ENCODE measurements at places on chromosomes 6 and 20. TPM values are rescaled to one million over a fixed set of nuclear protein-coding genes. Genes with fewer than 3 reads are reported as not detected.

DNA sequence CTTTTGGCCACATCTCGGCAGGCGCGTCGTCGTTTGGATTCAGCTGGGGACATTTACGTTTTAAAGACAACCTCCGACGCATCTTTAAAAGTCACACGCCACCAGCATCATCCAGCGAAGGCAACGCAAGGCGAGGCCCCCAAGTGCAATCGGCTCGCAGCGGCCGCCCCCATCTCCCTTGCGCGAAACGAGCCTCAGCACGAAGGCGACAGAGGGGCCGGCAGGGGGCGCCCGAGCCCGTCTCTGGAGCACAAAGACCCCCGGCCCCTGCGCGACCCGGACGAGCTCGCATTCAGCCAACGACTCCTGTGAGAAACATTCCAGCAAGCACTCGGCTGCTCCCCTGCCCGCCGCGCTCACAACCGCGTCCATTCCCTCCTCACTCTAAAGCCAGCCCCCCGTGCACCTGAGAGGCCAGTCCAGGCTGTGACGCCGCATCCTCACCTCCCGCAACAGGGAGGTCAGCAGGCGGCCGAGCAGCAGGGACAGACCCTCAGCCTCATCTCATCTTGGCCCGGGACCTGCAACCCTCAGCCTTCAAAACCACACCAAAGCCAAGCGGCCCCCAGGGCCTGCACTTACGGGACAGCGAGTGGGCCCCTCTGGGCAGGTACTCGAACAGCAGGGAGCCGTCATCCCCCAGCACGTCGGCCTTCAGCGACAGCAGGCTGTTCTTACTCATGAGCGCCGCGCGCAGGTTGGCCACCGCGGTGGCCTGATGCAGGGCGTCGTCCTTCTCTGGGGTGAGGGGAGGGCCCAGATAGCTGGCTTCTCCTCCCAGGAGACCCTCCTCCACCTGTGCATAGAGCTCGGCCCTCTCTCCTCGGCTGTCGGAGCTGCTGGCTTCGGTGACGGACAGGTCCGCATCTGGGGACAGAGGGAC lies 35.8 kb downstream of the SLC2A4RG start:
- H3K4me3 ChIP-seq = no peak overlapping the region
- H3K27ac ChIP-seq = no peak overlapping the region
- peaks cover 5% of the 10 kb centered on the region for H3K4me1 ChIP-seq
- no peaks in the 10 kb centered on the region for H3K36me3 ChIP-seq

GRCh38 chr6:140181876-140182275 lies 807.4 kb upstream of the CITED2 start:
- no peaks in the 10 kb centered on the region for H3K4me1 ChIP-seq
- H3K27me3 ChIP-seq = no peaks in the 10 kb centered on the region
- no peak overlapping the region for H3K27ac ChIP-seq

- no peak overlapping the region for H3K4me3 ChIP-seq
- no peak overlapping the region for H3K27ac ChIP-seq
- no peak for DNase-seq
- no peaks in the 10 kb centered on the region for H3K36me3 ChIP-seq
Measured at GRCh38 chr6:124052120-124052519, 248.5 kb downstream of the NKAIN2 start.

- no peaks in the 10 kb centered on the region for H3K27me3 ChIP-seq
- no peak for DNase-seq
- 0 out of 2 replicates have a peak overlapping the region, but pooled peaks have one; percentile 7 for H3K27ac ChIP-seq
- no peak overlapping the region for H3K4me3 ChIP-seq
- no peaks in the 10 kb centered on the region for H3K36me3 ChIP-seq
- peaks cover 35% of the 10 kb centered on the region for H3K4me1 ChIP-seq
Measured at GRCh38 chr6:33610779-33611732, 10.1 kb upstream of the ITPR3 start.

Gene SFTA2
- total RNA-seq = not detected

Gene SYTL3
- total RNA-seq = 1.4 TPM

GRCh38 chr6:2081155-2082138 lies 164.0 kb downstream of the GMDS start:
- H3K4me1 ChIP-seq = no peaks in the 10 kb centered on the region
- no peak overlapping the region for H3K4me3 ChIP-seq
- H3K27me3 ChIP-seq = no peaks in the 10 kb centered on the region
- H3K27ac ChIP-seq = no peak overlapping the region
- no peak for DNase-seq

DNA sequence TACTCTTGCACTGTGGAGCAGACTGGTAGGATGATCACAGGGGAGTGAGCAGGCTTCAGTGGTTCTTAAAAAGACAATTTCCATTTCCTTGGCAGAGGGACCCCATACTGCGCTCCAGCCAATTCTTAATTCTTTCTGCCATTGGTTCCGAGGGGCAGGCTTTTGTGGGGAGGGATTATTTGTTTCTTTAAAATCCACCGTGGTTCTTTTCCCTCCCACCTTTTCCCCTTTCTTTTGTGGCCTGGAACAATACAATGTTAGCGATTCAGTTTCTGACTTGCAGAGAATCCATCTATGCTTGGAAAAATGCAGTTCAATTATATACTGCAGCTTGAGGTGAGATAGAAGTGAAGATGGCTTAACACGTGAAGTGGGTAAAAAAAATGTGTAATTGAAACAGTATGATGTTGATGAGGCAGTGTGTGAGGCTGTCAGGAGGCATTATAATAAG lies 379.0 kb upstream of the FLRT3 start:
- no peaks in the 10 kb centered on the region for H3K27me3 ChIP-seq
- DNase-seq = no peak
- H3K36me3 ChIP-seq = no peaks in the 10 kb centered on the region
- H3K4me1 ChIP-seq = no peaks in the 10 kb centered on the region
- H3K27ac ChIP-seq = no peak overlapping the region
- H3K4me3 ChIP-seq = no peak overlapping the region

DNA sequence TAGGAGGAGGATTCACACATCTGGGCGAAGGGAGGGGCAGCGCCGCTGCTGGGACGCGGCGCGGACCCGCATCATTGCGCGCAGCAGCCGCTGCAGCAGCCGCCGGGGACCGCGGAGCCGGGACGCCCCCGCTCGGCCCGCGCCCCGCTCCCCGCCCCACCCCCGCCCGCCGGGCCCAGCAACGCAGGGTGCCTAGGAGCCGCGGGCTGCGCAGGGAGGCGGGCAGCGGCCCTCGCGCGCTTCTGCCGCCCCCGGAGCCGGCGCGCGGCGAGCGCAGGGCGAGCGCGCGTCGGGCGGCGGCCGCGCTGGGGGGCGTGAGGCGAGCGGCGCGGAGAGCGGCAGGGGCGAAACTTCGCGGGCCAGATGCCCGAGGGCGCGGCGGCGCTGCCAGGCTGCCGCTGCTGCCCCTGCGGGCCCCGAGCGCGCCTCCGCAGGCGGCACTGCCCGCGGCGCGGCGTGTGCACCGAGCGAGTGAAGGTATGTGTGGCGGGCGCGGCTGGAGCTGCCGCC lies at the start of gene NKAIN2:
NKAIN2 (plus strand) TSS at position 362 of the 510 bp plus-strand sequence.
- no peaks in the 10 kb centered on the region for H3K36me3 ChIP-seq
- peak within 1 kb of the TSS; percentile 79 for H3K4me3 ChIP-seq
- no peaks in the 10 kb centered on the region for H3K27me3 ChIP-seq
- peak within 1 kb of the TSS; percentile 87 for H3K27ac ChIP-seq
- DNase-seq = no peak
- peaks cover 31% of the 10 kb centered on the region for H3K4me1 ChIP-seq

GRCh38 chr6:48490658-48491057 lies 379.7 kb upstream of the PTCHD4 start:
- DNase-seq = no peak
- no peak overlapping the region for H3K4me3 ChIP-seq
- H3K4me1 ChIP-seq = no peaks in the 10 kb centered on the region
- no peaks in the 10 kb centered on the region for H3K27me3 ChIP-seq
- H3K36me3 ChIP-seq = no peaks in the 10 kb centered on the region

- no peak overlapping the region for H3K4me3 ChIP-seq
- no peaks in the 10 kb centered on the region for H3K36me3 ChIP-seq
- H3K27ac ChIP-seq = no peak overlapping the region
Measured at GRCh38 chr6:84428300-84428907, 201.0 kb upstream of the CEP162 start.

Gene OPN5
- total RNA-seq = not detected

DNA sequence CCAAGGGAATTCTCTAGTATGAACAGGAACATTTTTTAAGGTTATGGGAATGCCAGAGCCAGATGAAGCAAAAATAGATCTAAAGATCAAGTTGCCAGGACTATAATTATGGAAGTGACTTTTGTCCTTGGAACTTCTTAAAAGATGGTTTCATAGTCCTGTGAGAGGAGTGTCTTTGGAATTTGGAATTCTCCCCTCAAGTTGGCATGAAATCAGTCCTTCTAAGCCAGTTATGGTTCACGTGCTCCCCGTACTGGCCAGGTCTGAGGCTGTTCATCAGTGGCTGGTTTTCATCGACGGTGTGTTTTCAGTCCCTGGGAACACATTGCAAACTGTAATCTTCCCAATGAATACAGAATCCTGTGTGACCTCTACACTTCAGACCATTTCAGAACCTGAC lies 63.1 kb downstream of the VGLL2 start:
- H3K36me3 ChIP-seq = no peaks in the 10 kb centered on the region
- no peaks in the 10 kb centered on the region for H3K27me3 ChIP-seq
- DNase-seq = no peak
- H3K4me3 ChIP-seq = no peak overlapping the region
- no peak overlapping the region for H3K27ac ChIP-seq

DNA sequence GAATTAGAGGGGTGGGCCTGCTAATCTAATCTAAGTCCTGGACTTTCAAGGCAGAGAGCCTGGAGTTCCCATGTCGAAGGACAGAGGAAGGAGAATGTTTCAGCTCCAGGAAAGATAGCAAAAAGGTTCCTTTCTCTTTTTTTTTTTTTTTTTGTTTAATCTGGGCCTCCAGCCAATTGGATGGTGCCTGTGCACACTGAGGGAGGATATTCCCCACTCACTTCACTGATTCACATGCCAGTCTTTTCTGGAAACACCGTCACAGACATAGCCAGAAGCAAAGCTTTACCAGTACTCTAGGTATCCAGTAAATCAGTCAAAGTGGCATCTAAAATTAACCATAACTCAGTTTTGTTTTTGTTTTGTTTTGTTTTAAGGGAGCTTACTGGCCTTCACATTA lies 721.1 kb downstream of the TENT5A start:
- no peak overlapping the region for H3K27ac ChIP-seq
- no peaks in the 10 kb centered on the region for H3K27me3 ChIP-seq
- H3K36me3 ChIP-seq = no peaks in the 10 kb centered on the region
- DNase-seq = no peak
- H3K4me3 ChIP-seq = no peak overlapping the region
- no peaks in the 10 kb centered on the region for H3K4me1 ChIP-seq

DNA sequence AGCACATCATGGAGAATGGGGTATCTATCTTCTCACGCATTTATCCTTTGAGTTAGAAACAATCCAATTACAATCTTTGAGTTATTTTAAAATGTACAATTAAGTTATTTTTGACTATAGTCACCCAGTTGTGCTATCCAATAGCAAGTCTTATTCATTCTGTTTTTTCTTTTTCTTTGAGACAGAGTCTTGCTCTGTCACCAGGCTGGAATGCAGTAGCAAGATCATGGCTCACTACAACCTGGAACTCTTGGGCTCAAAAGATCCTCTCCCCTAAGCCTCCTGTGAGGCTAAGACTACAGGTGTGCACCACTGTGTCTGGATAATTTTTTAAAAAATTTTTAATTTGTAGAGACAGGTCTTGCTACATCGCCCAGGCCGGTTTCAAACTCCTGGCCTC lies 201.5 kb upstream of the ZNF217 start:
- H3K4me1 ChIP-seq = peaks cover 29% of the 10 kb centered on the region
- no peak for DNase-seq
- H3K27me3 ChIP-seq = no peaks in the 10 kb centered on the region
- H3K36me3 ChIP-seq = no peaks in the 10 kb centered on the region
- H3K4me3 ChIP-seq = no peak overlapping the region
- peak overlapping the region; percentile 91 for H3K27ac ChIP-seq

Gene CALHM6
- total RNA-seq = not detected

GRCh38 chr20:58306421-58307261 lies 2.9 kb upstream of the RAB22A start:
- peaks cover 20% of the 10 kb centered on the region for H3K4me1 ChIP-seq
- no peaks in the 10 kb centered on the region for H3K27me3 ChIP-seq
- H3K27ac ChIP-seq = 0 out of 2 replicates have a peak overlapping the region, but pooled peaks have one; percentile 23
- peak; percentile 24 for DNase-seq
- peaks cover 11% of the 10 kb centered on the region for H3K36me3 ChIP-seq
- H3K4me3 ChIP-seq = no peak overlapping the region

DNA sequence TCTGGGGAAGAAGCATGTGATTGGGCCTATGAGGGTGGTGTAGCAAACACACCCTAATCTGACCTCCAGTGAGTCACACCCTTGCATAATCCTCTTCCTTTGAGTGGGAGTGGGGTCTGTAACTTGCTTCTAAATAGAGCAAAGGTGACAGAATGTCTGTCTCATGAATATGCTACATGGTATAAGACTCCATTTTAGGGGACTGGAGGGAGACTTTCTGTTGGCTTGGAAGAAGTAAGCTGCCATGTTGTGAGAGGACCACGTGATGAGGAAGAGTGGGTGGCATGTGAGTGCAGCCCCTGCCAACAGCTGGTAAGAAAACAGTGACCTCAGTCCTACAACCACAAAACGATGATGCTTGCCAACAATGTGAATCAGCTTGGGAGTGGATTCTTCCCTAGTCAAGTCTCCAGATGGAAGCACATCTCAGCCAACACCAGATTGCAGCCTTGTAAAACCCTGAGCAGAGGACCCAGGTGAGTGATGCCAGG lies 3.7 kb downstream of the AK9 start:
- no peak overlapping the region for H3K4me3 ChIP-seq
- peaks cover 11% of the 10 kb centered on the region for H3K4me1 ChIP-seq
- peak; percentile 30 for DNase-seq
- no peaks in the 10 kb centered on the region for H3K36me3 ChIP-seq
- peaks cover 15% of the 10 kb centered on the region for H3K27me3 ChIP-seq

- no peak within 1 kb of the TSS for H3K4me3 ChIP-seq
- no peak within 1 kb of the TSS for H3K27ac ChIP-seq
- no peaks in the 10 kb centered on the region for H3K36me3 ChIP-seq
- DNase-seq = peak; percentile 54
Measured at GRCh38 chr6:116511424-116512110, at the start of gene CALHM5. CALHM5 (plus strand) TSS chr6:116511639; CDS start chr6:116511697, 58 bp downstream.

Gene NAA20
- 65.6 TPM for total RNA-seq

- H3K27me3 ChIP-seq = no peaks in the 10 kb centered on the region
- no peak overlapping the region for H3K4me3 ChIP-seq
- H3K27ac ChIP-seq = peak overlapping the region; percentile 46
- DNase-seq = no peak
Measured at GRCh38 chr20:50029697-50030461, 47.1 kb downstream of the SNAI1 start.

- no peaks in the 10 kb centered on the region for H3K36me3 ChIP-seq
- H3K27ac ChIP-seq = peak overlapping the region; percentile 84
- no peaks in the 10 kb centered on the region for H3K27me3 ChIP-seq
- no peak overlapping the region for H3K4me3 ChIP-seq
Measured at GRCh38 chr20:3222635-3223600, 13.6 kb downstream of the ITPA start.

DNA sequence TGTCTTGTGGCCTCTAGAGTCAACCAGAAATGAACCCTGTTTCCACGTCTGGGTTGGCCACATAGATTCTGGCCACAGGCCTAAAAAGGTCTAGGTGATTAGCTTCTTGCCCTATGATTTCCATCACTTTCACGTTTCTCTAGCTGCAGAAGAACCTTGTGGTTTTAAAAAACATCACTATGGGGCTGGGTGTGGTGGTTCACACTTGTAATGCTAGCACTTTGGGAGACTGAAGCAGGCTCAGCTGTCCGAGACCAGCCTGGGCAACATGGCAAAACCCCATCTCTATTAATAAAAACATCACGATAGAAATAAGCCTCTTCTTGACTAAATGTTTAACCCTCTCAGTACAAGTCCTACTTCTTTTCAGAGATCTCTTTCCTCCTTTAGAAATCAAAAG lies 27.6 kb downstream of the POLR1C start:
- DNase-seq = no peak
- no peaks in the 10 kb centered on the region for H3K27me3 ChIP-seq
- H3K27ac ChIP-seq = no peak overlapping the region
- H3K36me3 ChIP-seq = peaks cover 41% of the 10 kb centered on the region

- H3K27me3 ChIP-seq = no peaks in the 10 kb centered on the region
- H3K27ac ChIP-seq = peak overlapping the region; percentile 31
- no peak overlapping the region for H3K4me3 ChIP-seq
- no peak for DNase-seq
- no peaks in the 10 kb centered on the region for H3K36me3 ChIP-seq
Measured at GRCh38 chr6:3811191-3811590, 38.0 kb upstream of the FAM50B start.
